ENCODE measurements at places on chromosomes 7 and 10. TPM values are rescaled to one million over a fixed set of nuclear protein-coding genes. Genes with fewer than 3 reads are reported as not detected.
A peak's percentile ranks its signal among the peaks of the same experiment; 100 is the strongest.

GTPBP4 gene
- 24.8 TPM for total RNA-seq

VWDE gene
- total RNA-seq = 2.9 TPM

PAPOLB gene
- not detected for total RNA-seq

PALD1 gene
- 6.9 TPM for total RNA-seq

BHLHA15 gene
- total RNA-seq = not detected

CLCN1 gene
- not detected for total RNA-seq

GPC2 gene
- total RNA-seq = 7.4 TPM

RBP3 gene
- not detected for total RNA-seq

GRCh38 chr7:144470078-144470477 is 66.6 kb upstream of the NOBOX start:
- no peak for DNase-seq

DNA sequence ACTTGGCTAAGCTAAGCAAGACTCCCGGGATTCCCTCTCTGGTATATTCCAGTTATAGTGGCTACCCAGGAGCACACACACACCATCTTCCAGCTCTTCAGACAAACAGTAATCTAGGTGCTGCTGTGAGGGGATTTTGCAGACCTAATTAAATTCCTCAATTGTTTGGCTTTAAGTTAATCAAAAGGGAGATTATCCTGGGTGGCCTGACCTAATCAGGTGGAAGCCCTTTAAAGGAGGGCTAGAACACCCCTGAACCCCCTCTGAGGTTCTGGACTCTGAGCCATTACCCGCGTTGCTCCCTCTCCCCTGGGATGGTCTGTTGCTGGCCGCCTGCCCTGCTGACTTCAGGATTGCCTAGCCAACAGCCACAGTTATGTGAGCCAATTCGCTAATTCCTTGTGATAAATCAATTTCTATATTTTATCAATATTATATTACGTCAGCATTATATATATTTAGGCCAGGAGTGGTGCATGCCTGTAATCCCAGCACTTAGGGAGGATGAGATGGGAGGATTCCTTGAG is 6.4 kb downstream of the SFXN2 start:
- no peak for DNase-seq

DNA sequence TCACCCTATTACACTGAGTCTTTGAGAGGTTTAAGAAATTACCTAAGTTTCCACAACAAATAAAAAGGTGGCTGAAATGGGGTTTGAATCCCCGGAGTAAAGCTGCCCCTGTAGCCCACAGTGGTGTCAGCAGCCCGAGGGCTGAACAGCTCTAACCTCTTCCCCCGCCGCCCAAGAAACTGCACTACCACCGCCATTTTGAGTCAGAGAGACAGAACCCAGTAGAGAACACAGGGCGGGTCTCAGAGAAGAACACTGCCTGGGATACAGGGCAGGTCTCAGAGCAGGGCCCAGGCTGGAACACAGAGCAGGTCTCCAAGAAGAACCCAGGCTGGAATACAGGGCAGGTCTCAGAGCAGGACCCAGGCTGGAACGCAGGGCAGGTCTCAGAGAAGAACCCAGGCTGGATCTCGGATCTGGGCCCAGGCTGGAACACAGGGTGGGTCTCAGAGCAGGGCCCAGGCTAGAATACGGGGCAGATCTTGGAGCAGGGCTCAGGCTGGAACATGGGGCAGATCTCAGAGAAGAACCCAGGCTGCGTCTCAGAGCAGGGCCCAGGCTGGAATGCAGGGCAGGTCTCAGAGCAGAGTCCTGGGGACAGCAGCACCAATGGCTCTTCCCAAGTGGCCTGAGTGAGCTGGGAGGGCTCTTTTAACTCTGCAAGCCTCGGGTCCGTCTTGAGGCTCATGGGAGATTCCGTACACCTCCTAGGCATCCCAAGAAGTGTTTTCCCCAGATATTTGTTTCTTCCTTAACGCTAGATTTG is 85.9 kb upstream of the LANCL2 start:
- no peak for DNase-seq

GRCh38 chr10:79056736-79057391 is 11.9 kb upstream of the ZMIZ1 start:
- no peak for DNase-seq

GRCh38 chr10:69800109-69800508 is 1.6 kb upstream of the COL13A1 start:
- DNase-seq = no peak

DNA sequence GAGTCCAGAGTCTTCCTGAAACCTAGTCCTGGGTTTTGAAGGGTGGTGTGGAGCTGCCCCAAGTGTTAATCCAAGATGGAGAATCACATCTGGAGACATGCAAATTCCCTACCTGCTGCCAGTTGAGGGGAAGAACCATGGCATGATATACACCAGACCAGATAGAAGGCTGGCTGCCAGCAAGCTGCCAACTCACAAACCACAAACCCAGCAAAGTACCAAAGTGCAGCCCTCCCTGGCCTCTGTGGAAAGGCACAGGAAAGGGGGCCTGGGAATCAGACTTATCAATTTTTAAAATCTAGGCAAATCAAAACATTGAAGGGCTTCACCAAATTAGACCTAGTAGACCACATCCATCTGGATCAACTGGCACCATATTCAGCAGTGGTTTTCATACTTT is 157.0 kb downstream of the TMEM26 start:
- no peak for DNase-seq

- no peak for DNase-seq
Measured at GRCh38 chr7:99121496-99122021, 22.3 kb downstream of the SMURF1 start.

DNA sequence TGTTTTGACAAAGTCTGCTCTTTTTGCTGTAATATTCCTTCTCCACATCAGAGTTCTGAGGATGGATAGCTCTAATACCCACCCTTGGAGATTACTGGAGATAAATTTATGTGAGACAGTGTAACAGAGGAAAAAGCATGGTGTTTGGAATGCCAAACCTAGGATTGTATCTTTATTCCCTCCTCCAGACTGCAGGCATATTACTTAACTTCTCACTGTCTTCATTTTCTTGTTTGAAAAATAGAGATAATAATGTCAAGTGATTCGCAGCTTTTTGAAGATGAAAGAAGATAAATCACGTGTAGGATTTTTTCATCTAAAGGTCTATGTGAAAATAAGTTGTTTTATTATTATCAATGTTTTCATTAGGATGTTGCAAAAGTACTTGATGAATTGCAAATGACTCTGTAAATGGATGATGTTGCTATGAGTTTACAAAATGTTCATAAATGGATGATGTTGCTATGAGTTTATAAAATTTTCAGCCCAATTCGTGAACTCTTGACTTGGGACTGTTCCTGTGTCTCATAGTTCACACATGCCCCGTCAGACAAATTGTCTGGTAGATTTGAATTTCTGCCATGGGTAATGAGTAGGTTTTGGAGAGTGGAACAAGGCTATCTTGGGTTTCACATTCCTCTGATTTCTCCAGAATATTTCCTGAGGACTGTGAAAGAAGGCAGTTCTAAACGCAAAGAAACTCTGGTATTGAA is 113.1 kb upstream of the IGFBP3 start:
- DNase-seq = no peak

DNA sequence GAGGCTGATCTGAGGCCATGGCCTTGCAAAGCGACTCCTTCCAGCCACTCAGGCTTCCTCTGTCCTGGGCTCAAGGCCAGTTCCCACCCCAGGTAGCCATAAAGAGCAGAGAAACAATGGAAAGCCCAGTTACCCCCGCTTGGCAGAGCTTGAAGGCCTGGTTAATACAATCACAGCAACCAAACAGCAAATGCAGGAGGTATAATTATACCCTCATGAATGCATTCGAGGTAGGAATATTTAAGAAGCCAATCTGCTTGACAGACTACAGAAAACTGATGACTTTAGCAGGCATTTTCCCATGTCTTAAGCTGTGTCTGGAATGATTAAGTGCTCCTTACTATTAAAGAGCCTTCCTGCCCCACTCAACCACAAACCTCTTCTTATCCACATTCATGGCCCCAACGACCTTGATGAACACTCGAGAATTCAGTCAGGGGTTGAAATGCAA is 114.1 kb upstream of the MACROH2A2 start:
- no peak for DNase-seq

- no peak for DNase-seq
Measured at GRCh38 chr10:14385596-14386593, 55.2 kb upstream of the FRMD4A start.

DNA sequence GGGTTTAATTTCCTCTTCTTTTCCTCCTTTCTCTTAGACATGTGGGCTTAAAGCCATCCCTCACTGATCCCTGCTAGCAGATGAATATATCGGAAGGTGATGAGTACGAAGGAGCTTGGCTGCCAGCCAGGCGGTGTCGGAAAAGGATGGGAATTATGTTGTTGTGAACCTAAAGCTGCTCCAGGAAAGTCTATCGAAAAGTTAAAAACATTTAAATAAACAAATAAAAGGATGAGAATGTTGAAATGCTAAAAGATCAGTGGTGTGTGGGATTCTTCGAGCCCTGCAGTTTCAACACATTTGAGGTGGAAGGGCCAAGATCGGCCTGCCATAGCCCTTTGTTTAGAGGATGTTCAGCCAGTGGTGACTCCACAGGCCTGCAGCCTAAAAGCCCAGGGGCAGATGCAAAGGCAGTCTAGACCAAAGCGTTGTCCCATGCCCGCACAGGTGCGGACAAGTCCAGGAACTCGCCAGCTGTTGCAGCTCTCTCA is 107.9 kb downstream of the JCAD start:
- peak; percentile 84 for DNase-seq

GRCh38 chr7:2411815-2412586 is 8.6 kb downstream of the CHST12 start:
- DNase-seq = no peak

GRCh38 chr7:139924461-139924860 is 95.4 kb downstream of the TBXAS1 start:
- DNase-seq = no peak

GRCh38 chr10:33052263-33052875 is 94.3 kb upstream of the ITGB1 start:
- no peak for DNase-seq

- DNase-seq = no peak
Measured at GRCh38 chr7:69603351-69603750, 5.1 kb downstream of the AUTS2 start.

DNA sequence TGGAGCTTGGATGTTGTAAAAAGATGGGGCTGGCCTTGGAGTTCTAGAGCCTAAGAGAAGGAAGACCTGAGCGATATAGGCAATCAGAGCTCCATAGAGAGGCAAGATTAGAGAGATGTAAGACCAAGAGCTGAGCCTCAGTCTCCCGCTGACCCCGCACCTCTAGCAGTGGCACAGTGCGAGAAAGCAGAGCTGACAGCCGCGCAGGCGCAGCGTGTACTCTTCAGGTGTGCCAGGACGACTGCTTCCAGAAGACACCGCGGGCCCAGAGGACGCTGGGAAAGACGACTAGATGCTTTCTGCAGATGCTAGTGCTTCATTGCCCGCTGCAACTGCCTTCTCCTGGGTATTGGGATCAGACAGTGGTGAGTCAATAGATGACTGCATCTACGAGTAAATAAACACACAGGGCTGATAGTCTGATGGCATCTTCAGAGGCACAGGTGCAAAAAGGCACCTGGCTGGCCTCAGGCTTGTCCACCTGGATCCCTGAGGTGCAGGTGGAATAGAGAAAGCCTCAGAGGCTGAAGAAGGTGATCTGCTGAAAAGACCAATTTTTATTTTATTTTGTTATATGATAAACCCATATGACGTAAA is 38.1 kb upstream of the CCDC6 start:
- no peak for DNase-seq

DNA sequence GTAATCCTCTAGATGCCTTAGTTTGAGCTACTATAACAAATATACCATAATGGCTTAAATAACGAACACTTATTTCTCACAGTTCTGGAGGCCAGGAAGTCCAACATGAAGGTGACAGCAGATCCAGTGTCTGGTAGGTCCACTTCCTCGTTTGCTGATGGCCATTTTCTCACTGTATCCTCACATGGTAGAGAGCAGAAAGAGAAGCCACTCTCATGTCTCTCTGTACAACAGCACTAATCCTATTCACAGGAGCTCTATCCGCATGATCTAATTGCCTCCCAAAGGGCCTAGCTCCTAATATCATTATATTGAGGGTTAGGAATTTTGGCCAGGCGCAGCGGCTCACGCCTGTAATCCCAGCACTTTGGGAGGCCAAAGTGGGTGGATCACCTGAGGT is 10.2 kb downstream of the HIBADH start:
- no peak for DNase-seq

GRCh38 chr10:6563731-6564130 is 16.3 kb downstream of the PRKCQ start:
- no peak for DNase-seq

DNA sequence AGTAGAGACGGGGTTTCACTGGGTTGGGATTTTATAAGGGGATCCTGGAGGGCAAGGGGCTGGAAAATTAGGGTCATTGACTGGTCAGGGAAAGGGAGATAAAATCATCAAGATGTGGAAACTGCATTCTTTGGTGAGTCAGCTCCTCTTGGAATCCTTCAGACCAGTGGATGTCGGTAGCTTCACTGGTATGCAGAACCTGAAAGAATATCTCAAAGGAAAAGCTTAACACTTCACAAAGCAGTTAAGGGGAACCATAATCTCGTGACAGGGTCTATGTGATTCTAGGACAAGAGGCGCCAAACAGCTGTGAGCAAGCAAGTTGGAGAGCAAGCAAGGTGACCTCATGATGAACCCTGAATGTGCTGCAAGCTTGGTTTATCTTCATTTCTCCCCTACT is 634.7 kb upstream of the AUTS2 start:
- DNase-seq = no peak

GRCh38 chr10:33819206-33819605 is 484.7 kb upstream of the NRP1 start:
- peak; percentile 11 for DNase-seq

DNA sequence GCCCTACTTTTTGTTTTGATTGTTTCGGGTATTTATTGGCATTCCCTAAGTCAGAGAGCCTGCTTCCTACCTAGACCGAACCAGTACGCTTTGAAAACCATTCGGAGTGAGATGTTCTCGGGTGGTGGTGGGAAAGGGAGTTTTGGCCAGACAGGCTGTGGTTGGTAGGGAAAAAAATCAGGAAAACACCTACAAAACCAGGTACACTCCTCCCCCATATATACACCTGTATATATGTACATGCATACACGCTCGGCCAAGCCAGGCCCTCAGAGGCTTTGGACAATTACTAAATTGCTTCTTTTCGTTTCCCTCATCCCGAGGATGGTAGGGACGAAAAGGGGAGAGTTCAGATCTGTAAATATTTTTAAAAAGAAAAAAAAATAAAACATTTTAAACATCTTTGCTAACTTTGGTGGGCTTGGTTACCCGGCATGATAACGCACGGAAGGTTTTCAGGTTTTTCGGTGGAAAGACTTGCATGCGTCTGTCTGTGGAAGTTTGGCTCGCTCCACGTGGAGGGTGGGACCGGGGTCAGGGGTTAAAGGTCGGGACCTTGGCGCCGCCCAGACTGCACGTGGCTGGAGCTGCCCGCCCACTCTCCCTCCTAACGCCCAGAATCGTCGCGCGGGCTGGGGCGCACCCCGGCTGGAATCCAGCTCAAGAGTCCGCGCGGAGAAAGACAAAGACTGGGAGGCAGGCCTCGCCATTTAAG is 2.5 kb downstream of the HMX2 start:
- DNase-seq = no peak

GRCh38 chr10:7984896-7985295 is 69.6 kb upstream of the GATA3 start:
- no peak for DNase-seq

GRCh38 chr7:21355406-21355874 is 72.4 kb upstream of the SP4 start:
- no peak for DNase-seq

- no peak for DNase-seq
Measured at GRCh38 chr7:2760098-2760889, 72.3 kb downstream of the AMZ1 start.
